ENCODE measurements at places on chromosomes 6 and 20.

DNA sequence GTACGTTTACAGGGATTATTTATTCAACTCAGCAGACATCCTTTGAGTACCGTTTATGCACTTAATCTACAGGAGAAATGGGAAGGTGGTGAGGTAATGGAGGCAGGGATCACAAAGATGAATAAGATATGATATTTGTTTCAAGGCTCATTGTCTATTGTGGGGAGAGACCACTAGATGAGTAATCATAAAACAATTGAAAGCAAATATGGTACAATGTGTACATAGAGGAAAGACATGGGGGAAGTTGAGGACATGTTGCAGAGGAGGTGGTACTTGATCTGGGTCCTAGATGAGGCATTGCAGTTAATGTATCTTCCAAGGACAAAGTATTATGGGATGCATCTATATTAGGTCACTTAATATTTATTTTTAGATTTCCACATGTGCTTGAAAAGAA lies 13.7 kb upstream of the CDC5L start:
- DNase-seq: no peak

DNA sequence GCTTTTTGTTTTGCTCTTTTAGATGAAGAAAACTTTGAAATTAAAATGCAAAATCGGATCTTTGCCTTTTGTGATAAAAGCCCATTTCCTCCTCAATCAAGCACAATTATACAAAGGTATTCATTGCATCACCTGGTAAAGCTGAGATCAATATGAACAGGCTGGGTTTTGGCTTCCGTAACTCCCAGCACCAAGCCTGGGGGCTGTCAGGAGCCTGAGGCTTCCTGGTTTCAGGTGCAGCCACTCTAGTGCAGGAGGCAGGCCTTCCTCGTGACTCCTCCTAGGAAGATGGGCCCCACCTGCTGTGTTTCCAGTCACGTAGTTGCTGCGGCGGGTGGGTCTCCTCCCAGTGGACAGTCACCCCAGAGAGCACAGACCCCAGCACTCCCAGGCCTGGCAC lies 54.0 kb downstream of the EDN3 start:
- DNase-seq: no peak

GRCh38 chr6:24691550-24691949 lies 24.7 kb downstream of the ACOT13 start:
- no peak for DNase-seq

DNA sequence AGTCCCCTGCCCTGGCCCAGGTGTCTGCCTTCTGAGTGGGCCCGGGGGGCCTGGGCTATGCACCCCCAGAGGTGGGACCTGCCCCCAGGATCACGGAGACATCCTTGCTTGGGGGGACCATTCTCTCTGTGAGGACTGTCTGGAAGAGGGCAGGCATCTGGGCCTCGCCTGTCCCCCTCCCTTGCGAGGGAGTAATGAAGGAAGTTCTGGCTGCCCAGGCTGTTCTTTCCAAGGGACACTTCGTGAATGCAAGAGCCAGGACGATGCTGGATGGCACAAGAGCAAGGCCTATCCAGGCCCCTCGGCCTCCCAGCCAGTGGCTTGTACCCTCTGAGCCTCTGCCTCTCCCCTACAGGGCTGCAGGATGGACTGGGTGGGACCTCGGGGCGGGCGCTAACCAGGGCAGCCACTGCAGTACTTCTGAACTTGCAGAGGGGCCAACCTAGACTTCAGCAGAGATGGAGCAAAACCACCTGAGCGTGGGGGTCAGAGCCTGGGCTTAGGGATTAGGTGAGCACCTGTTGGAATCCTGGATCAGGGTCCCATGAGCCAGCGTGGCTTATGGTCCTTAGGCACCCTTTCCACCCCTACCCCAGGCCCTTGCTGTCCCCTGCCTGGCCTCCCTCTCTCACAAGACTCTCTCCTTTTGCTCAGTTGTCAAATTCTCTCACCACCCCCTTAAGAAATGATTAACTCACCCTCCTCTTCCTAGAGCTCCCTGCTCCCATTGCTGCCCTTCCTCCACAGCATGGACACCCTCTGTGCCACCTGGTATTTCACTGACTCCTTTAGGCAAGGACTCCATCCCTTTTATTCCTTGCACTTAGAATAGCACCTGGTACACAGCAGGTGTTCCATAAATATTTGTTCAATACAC lies 53.2 kb downstream of the CTCFL start:
- DNase-seq: no peak

DNA sequence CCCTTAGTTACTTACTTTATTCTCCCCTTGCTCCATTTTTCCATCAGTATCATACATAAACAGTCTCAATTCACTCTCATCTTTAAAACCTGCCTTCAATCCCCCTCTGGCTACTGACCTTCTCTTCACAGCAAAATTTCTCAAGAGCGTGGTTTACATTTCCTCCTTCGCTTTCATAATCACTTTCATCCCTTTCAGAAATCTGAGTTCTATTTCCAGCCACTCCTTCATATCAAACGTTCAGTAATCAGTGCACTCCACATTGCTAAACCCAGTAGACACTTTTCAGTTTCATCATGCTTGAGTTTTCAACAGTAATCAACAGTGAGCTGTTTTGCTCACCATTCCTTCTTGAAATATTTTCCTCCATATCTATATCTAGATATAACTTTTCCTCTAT lies 176.7 kb upstream of the HSF2 start:
- DNase-seq: no peak

DNA sequence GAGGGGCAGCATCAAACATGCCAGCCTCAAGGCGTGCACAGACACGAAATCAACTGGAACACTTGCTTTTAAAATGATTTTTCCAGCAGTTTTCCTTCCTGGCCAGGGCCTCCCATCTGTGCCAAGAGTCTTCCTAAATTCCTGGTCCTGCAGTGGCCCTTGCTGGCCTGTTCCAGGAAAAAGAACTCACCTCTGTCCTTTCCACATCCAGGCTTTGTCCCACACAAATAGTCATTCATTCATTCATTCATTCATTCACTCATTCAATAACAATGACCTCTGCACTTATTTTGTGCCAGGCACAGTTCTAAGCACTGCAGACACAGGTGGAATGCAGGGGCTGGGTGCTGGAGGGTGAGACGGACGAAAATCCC lies 89.0 kb upstream of the CCDC167 start:
- DNase-seq: no peak

DNA sequence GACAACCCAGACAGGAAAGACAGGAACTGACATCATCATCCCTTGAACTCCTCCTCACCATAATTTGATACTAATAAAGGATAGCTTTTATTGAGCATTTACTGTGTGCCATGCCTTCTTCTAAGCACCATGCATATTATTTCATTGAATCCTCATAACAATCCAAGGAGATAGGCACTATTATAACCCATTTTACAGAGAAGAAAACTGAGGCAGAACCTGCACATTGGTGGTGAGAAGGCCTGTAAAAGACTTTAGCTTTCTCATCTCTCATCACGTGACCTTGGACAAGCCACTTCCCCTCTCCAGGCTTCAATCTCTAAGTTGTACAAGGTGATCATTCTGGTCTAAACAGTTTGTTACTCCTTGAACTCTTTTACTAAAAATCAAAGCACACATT lies 34.5 kb upstream of the PREX1 start:
- no peak for DNase-seq

Measured in activated CD4-positive, CD25-positive, alpha-beta regulatory T cell (primary cell).